ENCODE measurements at places on chromosomes 5 and 9.
A peak's percentile ranks its signal among the peaks of the same experiment; 100 is the strongest.

DNA sequence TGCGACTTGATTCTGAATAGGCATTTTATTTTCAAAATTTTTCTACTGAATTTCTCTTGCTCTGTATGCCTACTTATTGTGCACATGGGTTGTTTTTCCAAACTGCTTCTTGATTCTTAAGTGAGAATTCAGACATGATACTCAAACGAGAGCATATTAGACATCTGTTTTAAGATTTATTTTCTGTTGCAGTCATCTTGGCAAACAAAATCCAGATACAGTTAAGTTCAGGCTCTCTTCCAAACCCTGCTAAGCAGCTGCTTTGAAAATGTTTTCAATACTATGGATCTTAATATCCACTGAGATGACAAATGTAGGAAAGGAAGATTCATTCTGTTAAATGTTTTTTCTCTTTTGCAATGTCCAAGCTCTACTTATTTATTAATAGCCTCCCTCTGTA is 4.5 kb downstream of the TMEM215 start:
- DNase-seq = no peak

DNA sequence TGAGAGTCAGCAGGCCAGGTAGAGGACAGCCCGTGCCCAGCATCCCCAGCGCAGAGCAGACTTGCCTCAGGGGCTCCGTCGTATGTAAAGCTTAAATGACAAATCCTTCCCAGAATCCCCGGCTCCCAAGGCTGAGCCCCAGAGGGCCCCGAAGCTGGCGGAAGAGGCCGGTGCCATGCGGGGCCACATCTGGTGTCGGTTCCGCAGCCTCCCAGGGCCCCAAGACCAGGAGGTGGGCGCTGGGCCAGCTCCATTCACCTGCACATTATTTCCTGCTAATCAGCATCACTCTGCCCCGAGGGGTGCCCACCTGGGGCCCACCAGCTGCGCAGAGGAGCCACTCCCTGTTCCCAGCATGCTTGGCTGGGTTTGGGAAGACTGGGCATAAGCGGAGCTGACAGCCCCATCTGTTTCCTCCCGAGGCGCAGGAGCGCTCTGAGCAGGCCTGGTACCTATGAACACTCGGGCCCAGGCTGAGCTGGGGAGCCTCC is 124.0 kb upstream of the PPP1R26 start:
- DNase-seq = no peak

DNA sequence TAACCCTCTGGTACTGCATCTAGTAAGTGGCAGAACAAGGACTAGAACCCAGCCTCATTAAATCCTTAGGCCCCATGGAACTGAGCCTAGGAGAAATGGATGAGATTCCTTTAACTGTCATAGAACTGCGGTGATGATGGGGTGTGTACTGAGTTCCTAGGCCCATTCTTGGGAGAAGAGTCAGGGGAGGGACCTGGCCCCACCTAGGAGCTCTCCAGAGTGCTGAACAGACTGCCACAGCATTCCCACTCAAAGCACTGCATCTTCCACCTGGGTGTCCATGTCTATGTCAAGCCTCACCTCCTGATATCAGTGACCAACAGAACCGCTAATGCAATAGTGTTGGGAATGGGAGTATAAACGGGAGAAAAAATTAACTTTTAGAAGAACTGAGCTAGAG is 36.6 kb downstream of the TTLL11 start:
- no peak for DNase-seq

DNA sequence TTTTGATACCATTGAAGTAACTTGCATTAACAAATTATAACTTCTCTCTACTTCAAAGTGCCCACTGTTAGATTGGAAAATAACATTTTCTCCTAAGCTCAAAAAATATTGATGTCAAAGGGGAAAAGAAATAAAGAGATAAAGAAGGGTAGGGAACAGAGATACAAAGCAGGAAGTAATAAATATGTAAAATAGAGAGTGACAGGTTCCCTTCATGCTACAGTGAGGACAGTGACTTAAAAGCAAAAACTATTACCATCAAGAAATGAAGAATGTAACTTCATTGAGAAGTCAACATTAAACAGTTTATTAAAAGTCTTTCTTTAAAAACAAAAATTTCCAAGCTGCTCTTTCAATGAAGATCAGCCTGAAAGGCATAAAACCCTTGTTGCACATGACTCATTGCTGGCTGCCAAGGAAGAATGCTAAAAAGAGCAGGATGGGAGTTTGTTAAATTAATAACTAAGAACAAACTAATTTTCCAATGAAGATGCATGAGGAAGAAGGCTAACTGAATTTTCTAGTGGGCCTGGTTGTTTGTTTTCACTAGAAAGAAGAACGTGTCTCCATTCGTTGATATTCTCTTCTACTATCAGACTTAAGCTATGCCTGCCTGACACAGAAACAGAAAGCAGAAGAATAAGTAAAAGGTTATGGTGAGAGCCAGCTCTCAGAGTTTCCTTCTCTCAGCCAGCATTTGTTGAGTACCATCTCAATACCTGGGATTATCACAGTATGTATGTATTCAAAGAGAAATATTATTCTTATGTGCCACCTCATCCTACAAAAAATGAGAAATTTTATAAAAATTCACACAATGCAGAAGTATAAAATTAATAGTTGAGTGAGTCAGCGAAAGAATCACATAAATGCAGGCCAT is 197.8 kb upstream of the NREP start:
- no peak for DNase-seq

DNA sequence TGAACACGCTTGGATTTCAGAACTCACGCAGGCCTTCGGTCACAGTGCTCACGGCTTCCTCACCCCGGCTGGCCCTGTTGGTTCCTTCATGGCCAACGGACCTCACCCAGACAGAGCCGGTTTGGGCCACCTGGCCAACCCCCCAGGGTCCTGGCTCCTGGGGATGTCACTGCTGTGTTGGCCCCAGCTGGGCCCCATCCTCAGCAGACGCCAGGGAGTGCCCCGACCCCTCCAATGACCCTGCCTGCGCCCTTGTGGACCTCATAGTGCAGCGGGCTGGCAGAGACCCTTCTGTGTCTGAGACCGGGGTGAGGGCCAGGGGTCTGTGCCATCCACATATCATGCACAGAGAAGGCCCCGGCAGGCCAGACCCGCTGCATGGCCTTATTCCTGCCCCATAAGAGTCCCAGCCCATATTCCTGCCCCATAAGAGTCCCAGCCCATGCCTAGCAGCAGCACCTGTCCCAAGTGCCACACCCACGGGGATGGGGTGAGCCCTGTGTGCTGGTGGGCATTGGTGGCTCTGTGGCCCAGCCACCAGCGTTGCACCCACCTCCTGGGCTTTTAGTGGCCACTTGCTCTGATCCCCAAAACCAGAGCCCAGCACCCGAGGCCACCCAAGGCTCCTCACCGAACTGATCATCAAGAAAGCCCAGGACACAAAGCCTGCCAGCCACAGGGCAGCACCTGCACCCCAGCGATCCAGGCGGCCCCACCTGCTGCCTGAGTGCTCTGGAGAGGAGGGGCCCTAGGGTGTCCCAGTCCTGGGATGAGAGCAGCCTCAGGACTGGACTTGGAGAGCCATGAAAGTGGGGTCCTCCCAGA is 1.3 kb upstream of the LPCAT1 start:
- DNase-seq = no peak

- no peak for DNase-seq
Observed at GRCh38 chr5:10478436-10478835, 36.8 kb downstream of the ROPN1L start.

DNA sequence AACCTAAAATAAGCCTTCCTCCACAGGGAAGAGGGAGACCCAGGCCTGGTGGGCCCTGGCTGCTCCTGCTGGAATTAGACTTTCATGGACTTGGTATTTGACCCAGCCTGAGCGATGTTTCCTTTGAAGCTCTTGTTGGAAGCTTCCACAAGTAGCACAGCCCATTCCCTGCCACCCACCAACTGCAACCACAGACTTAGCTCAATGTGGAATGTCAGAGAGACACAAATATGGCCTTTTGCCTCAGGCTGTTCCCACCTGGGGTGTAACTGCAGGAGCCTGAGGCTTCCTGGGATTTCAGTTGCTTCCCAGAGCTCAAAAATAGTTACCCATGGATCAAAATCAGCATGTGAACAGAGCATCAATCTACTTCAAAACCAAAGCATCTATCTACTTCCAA is 70.3 kb upstream of the LHFPL2 start:
- no peak for DNase-seq

DNA sequence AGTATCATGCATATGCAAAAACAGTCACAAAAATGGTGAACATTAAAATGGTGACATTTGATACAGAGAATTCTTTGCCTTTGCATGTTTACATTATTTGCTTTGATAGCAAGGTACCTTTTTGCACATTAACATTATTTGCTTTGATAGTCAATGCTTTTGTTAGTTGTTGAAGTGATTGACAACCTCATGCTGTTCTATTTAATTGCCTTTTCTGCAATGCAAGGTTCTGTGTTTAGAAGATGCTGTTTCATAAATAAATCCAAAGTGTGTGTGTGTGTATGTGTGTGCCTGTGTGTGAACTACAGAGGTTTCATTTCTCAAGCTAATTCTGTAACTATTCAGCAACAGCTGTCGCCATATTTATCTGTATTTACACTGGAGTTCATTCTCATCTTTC is 668.7 kb downstream of the NR2F1-AS1 start:
- DNase-seq = no peak

GRCh38 chr9:17824191-17824590 is 245.3 kb downstream of the SH3GL2 start:
- no peak for DNase-seq

DNA sequence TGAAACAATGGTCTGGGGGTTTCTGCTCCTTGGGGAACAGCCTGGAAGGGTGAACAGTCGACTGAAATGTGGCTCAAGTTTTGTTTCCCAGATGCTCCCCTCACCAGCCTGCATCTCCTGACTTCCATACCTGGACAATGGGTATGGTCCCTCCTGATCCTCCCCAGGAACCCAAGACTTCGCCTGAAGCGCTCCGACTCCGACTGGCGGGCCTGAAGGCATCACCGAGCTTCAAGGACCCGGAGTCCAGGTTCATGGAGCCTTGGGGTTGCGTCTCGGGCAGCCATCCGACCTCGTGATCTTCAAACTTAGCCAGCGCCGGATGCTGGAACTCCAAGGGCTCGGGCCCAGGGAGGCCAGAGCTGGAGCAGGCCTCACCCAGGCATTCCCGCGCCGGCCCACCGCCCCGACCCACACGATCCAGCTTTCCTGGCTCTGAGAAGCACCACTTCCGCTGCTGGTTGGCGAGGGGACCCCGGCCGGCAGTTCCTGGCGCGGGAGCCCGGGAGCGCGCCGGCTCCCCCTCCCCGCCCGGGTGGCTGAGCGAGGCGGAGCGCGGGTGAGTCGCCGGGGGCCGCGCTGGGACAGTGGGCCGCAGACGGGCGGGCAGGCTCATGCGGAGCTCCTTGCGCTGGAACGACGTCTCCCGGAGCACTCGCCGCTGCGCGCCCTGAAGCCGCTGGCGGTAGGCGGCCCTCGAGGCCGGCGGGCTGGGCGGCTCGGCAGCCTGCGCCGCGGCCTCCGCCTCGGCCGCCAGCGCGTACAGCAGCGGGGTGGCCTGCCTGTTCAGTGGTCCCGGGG is 5.2 kb downstream of the SHROOM1 start:
- no peak for DNase-seq

- no peak for DNase-seq
Observed at GRCh38 chr5:140106101-140106500, 7.8 kb upstream of the PURA start.

- DNase-seq = peak; percentile 3
Observed at GRCh38 chr5:88824892-88825583, 57.9 kb downstream of the MEF2C start.

DNA sequence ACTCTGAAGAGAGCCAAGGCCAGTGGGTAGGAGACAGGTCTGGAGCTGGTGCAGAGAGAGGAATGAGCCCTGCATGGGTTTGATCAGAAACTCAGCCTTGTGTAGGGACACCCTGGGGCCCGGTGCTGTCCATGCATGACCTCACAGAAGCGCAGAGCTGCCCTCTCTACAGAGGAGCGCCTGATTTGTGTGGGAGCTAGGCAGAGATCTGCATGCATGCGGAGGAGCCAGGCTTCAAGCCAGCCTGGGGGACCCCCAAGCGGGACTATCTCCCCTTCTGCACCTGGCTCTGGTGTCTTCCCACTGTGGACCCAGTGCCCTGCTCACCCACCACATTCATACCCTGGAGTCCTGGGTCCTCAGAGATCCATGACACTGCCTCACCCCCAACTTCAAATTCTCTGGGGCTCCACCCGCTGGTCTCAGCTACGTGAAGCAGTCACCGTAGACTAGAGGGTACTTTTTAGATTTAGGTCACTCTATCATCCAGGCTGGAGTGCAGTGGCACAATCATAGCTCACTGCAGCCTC is 2.6 kb upstream of the LCN2 start:
- no peak for DNase-seq

DNA sequence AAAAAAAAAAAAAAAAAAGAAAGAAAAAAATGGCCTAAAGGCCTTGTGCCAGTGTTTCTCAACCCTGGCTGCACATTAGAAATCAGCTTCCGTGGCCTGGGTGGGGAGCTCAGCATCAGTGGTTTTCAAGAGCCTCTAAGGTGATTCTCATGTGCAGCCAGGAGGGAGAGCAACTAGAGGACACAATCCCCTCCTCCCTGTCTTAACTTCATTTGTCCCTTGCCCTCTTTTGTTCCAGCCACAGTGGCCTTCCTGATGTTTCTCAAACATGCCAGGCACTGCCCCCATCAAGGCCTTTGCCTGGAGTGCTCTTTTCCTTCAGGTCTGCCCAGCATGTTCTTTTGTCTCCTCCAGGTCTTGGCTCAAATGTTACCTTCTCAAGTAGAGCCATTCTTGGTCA is 42.4 kb downstream of the HOMER1 start:
- DNase-seq = no peak

GRCh38 chr5:146165903-146166302 is 16.5 kb downstream of the LARS1 start:
- DNase-seq = no peak

GRCh38 chr5:170565072-170565471 is 61.3 kb downstream of the KCNIP1 start:
- no peak for DNase-seq

GRCh38 chr9:17669206-17669605 is 90.3 kb downstream of the SH3GL2 start:
- no peak for DNase-seq

GRCh38 chr9:76697554-76697953 is 66.7 kb upstream of the PCA3 start:
- DNase-seq = no peak

- no peak for DNase-seq
Observed at GRCh38 chr5:104914536-104915070, 1352.0 kb upstream of the NUDT12 start.

DNA sequence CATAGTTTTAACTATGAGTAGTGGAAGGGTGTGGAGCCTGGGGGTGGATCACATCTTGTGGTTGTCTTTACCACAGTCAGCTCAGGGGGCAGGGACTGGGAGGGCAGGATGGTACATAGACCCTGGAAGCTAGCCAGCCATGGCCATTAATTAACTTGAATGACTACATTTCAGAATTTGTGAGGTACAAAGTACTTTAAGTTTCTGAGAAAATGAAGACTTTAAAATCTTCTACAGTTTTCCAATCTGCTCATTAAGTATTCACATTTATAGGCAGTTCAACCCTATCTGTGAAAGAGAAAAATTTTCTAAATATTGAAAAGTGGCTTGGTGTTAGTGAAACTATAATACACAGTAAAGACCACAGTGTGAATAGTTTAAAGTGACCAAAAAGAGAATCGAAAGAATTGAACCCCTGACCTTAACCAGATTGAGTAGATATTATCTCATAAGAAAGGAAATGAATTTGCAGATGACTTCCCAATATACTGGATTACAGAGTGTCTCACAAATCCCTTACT is 234.2 kb upstream of the MEF2C start:
- no peak for DNase-seq

All from NCI-H1105 treated with DMSO at 0.1 percent for 48 hours (cell line).